ENCODE measurements at places on chromosomes 6 and 20.

DNA sequence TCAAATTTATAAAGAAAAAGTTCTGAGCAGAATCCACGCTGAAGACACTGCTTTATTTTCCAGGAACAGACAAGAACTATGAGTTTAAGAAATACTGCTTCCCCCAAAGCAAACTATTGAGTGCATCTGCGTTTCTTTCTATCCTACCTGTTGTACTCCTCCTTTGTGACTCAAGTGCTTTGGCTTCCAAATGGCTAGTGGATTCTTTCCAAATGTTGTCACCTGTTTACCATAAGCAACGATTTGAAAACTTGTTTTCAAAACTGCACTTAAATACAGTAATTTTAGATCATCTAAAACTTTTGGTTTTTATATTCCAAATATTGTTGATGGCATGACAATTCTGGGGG is 9.5 kb downstream of the PXDC1 start:
- no peak for DNase-seq

DNA sequence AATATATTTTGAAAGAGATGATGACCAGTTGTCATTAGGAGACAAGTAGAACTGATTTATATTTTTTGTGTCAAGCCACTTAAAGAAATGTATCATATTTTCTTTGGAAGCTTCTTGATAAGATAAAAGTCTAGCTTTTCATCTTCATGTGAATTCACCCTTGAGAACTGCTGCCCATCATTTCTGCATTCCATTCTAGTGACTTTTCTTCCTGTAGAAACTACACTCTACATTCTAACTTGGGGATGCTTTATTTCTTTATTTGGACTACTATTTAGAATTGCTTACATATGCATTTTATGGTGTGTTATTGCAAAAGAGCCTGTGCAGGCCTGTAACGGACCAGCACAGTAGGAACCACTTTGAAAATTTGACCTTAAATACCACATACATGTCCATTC is 335.0 kb upstream of the KCNQ5 start:
- no peak for DNase-seq

- no peak for DNase-seq
Observed at GRCh38 chr20:50019466-50020256, 36.9 kb downstream of the SNAI1 start.

DNA sequence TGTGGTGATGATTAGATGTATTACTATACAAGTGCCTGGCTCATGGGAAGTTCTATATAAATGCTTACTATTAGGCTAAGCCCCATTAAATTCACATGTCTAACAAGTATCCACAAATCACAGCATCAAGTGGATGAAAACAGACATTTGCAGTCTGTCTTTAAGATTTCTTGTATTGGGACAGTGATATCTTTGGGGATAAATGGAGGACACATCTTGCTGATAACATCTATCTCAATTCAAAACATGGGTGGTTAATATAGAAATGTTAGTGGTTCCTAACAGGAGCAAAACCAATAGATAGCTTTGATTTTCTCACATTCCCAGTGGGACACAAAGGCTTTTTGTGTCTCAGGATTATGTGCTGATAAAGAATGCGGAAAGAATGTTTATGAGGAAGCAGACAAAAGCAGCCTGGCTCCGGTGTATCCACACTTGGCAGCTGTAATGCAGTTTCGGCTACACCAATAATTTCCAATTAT is 29.3 kb downstream of the PTPRK start:
- no peak for DNase-seq

DNA sequence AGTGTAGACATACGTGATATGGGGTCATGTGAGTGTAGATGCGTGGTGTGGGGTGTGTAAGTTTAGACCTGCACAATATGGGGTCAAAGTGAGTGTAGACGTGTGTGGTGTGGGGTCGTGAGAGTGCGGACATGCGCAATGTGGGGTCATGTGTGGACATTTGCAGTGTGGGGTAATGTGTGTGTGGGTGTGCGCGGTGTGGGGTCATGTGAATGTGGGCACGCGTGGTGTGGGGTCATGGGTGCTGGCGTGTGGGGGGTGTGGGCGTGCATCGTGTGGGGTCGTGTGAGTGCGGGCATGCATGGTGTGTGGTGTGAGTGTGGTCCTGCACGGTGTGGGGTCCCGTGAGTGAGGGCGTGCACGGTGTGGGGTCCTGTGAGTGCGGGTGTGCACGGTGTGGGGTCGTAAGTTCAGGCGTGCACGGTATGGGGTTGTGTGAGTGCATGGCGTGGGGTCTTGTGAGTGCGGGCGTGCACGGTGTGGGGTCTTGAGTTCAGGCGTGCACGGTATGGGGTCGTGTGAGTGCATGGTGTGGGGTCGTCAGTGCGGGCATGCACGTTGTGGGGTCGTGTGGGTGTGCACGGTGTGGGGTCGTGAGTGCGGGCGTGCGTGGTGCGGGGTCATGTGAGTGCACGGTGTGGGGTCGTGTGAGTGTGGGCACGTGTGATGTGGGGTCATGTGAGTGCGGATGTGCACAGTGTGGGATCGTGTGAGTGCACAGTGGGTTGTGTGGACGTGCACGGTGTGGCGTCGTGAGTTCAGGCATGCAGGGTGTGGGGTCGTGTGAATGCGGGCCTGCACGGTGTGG is 14.3 kb downstream of the PCMTD2 start:
- DNase-seq = no peak

- no peak for DNase-seq
Observed at GRCh38 chr6:104322841-104323240, 536.9 kb downstream of the HACE1 start.

DNA sequence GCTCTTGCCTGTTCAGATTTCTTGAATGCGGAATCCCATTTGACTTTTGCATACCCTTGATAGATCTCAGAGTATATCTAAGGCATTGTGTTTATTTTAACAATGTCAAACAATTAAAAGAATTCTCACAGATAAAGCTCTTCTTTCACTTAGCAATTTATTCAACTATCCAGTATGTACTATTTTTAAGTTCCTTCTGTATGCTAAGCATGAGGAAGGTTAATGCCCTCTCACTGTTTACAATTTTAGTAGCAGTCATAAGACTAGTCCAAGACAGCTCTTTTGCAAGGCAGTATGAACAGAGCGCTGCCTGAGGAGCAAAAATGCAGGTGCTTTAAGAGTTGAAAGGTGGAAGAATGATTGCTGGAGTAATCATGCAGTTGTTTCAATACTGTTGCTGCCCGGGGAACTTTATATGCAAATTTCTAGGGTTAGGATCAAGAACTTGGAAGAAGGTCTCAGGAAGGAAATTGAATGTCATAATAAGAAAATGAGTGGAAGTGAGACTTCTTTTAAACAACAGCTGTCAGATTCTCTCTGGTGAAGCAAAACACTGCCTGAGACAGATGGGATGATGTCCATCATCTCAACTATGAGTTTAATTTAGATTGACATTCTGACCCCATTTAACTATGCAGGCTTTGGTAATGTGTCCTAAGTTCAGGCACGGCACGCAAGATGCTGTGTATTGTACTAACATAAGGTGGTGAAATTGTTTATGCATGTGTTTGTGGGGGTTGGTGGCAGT is 1303.5 kb upstream of the CITED2 start:
- DNase-seq = no peak

DNA sequence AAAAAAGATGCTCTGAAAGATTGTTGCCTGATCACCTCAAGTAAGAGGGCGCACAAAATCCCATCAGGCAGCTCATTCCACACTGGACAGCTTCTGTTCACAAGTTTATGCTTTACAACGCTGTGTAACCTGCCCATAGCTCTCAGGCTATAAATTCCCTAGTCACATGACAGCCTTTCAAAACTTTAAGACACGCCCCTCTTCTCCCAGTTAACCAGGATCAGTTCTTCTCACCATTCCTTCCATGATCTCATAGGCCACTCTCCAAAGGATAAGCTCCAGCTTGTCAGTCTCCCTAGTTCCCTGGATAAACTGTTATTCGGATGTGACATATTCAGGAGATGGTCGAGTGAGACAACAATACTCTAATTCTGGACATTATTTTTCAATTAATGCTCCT is 15.0 kb downstream of the ADNP start:
- DNase-seq = no peak

DNA sequence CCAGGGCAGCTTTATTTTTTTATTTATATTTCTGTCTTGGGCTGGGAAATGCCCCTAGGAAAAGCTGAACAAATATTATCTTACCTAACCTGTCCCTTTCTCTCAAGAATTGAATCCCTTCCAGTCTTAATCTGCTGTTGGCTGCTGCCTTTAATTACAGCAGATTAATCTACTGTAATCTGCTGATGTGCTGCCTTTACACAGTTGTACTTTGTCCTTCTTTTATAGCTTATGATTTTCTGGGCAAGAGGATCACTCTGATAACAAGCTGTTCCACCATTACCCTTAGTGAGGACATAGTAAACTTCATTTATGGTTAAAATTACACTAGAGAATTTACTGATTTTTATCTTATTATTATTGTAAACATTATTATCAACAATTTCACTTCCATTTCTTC is 234.5 kb upstream of the MAN1A1 start:
- DNase-seq = no peak

DNA sequence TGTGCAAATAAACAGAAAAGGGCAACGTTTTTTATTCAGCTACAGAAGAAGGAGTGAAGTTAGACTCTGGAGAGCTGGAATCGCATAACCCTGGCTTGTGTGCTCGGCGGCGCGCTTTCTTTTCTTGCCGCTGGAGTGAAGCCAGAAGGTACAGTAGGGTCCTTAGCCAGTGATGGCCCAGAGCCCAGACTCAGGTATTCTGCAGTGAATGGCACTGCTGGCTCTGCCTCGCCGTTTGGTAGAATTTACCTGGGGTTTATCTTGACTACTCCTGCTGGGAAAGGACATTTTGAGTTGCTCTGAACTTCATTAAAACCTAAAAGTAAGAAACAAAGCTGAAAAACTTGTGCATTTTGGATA is 56.9 kb upstream of the TIAM2 start:
- no peak for DNase-seq

GRCh38 chr20:46347841-46348803 is 39.8 kb upstream of the CDH22 start:
- DNase-seq = no peak

GRCh38 chr6:130421585-130421984 is 55.8 kb downstream of the TMEM200A start:
- no peak for DNase-seq

- no peak for DNase-seq
Observed at GRCh38 chr6:153553627-153554026, 422.5 kb upstream of the RGS17 start.

DNA sequence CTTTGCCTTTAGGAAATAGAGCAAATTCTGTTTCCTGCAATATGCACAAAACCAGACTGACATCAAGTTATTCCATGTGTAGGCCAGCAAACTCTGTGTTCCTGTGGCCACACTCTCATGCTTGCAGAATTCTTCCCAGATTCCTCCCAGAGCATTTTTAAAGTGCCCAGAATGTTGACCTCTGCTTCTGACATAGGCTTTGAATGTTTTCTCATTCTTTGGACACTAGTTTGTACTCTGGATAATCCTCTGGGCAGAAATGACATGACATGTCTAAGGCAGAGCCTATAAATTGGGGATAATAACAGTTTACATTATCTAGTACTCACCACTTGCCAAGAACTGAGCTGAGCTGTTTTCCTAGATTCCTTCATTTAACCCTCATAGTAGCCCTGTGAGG is 9.2 kb upstream of the EFHC1 start:
- no peak for DNase-seq

DNA sequence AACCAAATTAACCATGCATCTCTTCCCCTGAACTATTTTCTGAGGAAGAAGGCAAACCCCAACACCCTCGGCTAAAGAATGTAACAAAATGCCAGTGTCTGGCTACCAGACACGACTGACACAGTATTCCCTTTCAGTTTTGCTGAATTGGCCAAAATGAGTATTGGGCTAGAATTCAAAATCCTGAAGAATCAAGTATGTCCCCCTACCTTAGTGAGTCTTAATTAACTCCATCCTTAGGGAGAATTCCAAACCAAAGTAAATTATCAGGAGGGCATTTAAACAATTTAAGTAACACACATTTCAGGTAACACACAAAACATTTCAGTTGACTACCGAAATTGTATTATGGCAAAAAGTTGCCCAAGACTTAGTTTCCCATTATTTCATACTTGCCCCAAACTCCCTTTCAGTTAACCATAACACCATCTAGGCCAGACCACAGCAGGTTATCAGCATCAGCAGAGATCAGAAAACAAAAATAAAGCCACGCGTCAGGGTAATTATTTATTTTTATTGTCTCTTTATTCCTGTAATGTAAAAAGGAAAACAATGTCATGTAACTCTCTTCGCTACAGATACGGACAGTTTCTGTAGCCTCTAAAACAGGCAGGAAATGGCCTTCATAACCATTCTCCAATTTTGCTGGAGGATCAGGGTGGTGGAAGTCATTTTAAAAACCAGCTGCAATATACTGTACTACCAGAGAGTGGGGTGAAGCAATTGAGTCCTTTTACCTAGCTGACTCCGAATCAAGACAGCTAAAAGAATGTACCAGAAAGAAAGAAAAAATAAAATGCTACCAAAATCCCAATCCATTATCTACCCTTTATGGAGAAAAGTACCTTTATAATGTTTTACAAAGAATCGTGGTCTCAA is 1.9 kb downstream of the SNX5 start:
- peak; percentile 10 for DNase-seq

DNA sequence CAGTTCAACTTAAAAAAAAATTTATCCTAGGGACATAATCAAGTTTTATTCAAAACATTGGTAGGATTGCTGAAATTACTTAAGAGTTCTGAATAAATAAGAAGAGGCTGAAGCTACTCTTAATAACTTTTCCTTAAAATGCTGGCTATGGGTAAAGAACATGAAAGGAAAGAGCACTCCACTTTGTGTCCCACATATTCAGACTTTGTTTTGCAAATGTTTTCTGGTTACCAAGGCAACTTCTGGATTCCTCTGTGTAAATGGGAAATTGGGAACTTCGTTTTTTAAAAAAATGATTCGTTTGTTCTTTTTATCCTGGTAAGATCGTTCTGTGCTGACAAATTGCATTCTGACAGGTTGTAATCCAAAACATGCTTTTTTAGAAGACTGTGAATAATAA is 115.0 kb downstream of the KIF6 start:
- DNase-seq = no peak

- no peak for DNase-seq
Observed at GRCh38 chr6:65052626-65053025, 654.4 kb downstream of the EYS start.

DNA sequence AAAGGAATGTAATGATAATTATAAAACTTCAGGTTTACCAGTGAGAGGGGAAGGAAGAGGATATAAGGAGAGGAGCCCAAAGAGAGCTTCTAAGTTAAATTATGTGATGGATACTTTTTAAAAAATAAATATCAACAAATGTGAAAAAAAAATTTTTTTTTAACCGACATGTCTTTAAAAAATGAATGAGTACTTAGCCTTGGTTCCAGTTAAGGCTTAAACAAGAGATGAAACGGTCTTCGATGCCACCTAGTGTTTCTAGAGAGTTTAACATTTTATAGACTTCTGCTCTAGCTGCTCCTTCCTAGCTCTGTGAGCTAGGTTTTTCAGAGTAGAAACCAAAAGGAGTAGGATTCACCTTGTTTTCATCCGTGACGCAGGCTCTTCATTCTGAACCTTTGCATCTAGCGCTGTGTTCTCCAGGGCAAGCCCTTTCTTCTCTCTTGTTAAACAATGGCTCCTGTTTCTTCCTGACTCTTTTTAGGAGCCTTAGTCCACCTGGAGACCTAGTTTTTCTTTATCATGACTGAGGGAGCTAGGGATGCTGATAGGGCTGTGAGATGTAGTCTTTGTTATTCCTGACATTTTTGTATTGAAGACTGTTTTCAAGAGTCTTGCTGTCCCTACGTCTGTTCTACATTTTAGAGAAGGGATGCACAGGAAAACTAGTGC is 42.4 kb upstream of the GNRH2 start:
- no peak for DNase-seq
